ENCODE measurements at places on chromosomes 16 and 17.

DNA sequence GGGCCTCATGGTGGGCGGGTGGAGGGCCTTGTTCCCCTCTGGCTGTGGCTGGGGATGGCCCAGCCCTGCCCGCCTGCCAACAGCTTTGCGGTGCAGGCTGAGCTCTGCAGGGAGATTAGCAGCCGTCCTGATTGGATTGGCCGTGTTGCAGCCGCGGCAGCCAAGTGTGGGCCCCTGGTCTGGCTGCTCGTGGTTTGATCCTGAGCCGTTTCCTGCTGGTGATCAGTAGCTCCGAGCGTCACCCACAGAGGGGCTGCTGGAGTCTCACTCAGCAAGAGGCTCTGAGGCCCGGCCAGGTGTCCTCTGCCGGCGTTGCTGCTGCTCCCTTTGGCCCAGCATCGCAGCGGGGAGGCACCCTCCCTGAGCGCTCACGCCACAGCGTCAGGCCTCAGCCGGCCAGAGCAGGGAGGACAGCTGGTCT, 32.5 kb downstream of the BAIAP2 start:
- DNase-seq: no peak

DNA sequence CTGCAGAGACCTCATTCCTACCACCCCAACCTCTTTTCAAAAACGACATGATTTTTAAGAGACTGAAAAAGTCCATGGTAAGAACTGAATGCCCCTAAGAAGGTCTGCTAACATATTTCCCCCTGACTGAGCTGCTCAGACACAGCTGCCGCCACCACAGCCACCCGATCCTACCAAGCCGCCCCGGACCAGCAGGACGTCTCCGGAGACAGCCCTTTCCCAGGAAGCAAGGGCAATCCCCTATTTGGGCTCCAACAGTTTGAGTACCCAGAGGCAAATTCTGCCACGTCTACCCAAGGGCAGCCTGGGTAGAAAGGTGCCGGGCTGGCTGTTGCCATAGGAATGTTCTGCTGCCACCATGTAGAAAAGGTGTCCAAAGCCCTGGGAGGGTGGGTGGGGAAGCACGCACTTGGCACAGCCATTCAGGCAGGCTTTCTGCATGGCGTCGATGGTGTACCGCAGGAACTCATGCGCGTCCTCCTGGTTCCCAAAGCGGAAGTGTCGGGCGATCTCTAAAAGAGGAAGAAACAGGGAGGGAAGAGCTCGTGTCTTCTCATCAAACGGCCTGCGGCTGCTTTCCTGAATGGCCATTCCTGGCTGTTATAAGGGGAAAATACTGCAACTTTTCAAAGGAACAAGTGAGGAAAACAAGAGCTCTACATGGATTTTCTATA, 13.6 kb downstream of the USP36 start:
- DNase-seq: no peak

GRCh38 chr17:80762076-80762475, 217.4 kb downstream of the RPTOR start:
- no peak for DNase-seq

DNA sequence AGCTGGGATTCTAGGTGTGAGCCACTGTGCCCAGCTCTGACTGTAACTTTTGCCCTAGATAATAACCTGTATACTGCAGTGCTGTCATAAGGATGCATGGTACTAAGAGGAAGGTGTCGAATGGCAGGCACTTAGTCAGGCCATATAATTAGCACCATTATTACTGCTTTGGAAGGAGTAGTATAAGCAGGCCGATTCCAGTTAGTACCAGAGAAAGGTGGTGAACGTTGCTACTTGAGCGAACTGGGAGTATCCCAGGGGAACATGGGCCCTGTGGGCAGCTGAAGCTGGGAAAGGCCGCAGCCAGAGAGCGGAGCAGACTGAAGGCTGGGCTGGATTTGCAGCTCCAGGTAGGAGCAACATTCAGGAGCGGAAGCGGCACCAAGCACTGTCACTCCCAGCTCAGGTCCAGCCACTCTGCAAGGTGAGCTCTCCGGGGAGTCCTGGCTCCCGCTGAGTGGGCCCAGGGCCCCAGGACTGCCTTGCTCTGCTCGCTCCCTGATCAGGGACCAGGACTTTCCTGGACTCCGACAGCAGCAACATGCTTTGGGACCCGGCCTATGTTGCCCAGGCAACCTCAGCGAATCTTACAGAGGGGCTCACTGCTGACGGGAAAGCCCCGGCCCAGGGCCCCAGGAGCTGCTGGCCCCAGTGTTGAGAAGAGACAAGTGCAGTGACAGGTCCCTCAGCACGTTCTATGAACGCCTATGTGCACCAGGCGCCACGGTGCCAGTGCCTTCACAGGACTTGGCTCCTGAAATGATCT, 28.6 kb downstream of the C16orf74 start:
- no peak for DNase-seq

- DNase-seq: no peak
Observed at GRCh38 chr17:28882154-28882895, 15.2 kb downstream of the FLOT2 start.

- DNase-seq: no peak
Observed at GRCh38 chr17:38733982-38734973, 4.1 kb downstream of the CISD3 start.

GRCh38 chr16:76683051-76683450, 405.9 kb downstream of the CNTNAP4 start:
- no peak for DNase-seq

GRCh38 chr16:72464597-72465368, 292.8 kb upstream of the PMFBP1 start:
- DNase-seq: no peak

DNA sequence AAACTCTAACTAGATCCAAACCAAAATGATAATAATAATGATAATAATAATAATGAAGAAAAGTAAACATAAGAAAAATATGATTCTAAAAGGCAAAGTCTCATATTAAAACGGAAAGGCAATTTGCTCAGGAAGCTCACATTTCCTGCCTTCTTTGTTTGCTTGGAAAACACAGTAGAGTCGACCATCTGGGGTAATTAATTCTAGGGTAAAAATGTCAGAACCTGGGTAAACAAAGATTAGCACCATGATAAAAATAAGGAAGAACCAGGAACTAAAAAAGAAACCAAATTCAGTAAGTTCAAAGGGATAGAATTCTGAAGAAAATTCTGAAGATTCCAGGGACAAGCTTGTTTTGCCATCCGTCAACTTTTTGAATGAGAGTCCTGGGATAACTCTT, 16.2 kb downstream of the KRABD2 start:
- no peak for DNase-seq

GRCh38 chr16:11161974-11162373, 94.0 kb downstream of the SOCS1 start:
- DNase-seq: no peak

DNA sequence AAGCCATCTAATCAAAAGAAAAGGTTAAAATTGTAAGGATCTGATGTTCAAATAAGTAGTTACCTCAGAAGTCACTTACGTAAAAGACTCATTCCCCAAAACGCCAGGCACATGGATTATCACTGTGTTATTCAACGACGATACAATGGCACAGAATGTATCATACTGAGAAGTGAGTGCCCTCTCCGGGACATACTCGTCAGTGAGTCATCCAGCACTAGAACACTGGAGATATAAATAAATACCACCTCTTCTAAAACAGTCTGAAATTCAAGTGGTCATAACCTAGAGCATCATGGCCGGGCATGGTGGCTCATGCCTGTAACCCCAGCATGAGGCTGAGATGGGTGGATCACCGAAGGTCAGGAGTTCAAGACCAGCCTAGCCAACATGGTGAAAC, 24.9 kb downstream of the USP31 start:
- no peak for DNase-seq

GRCh38 chr16:50497592-50497991, 50.6 kb upstream of the NKD1 start:
- DNase-seq: no peak

GRCh38 chr16:56878282-56878854, 13.4 kb downstream of the SLC12A3 start:
- DNase-seq: no peak

Measured in activated CD4-positive, CD25-positive, alpha-beta regulatory T cell (primary cell).